ENCODE measurements at places on chromosomes 16 and 17. TPM values are rescaled to one million over a fixed set of nuclear protein-coding genes. Genes with fewer than 3 reads are reported as not detected.

DNA sequence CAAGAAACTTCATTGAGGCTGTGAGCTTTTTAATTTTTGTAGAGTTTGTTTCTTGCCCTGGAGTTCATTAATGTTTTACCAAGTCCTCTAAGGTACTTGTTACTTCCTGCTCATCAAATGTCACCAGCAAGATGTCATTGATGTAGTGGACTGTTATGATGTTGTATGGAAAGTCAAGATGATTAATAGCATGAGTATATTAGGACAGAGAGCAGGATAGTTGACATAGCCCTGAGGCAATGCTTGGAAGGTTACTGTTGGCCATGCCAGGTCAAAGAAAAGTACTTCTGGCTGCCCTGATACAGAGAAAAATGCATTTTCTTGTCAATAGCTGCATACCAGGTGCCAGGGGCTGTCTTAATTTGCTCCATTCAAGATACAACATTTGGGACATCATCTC lies 6.7 kb downstream of the KRTAP1-5 start:
- DNase-seq, result no peak

GRCh38 chr16:16038950-16039349 lies 89.5 kb downstream of the ABCC1 start:
- DNase-seq, result no peak

DNA sequence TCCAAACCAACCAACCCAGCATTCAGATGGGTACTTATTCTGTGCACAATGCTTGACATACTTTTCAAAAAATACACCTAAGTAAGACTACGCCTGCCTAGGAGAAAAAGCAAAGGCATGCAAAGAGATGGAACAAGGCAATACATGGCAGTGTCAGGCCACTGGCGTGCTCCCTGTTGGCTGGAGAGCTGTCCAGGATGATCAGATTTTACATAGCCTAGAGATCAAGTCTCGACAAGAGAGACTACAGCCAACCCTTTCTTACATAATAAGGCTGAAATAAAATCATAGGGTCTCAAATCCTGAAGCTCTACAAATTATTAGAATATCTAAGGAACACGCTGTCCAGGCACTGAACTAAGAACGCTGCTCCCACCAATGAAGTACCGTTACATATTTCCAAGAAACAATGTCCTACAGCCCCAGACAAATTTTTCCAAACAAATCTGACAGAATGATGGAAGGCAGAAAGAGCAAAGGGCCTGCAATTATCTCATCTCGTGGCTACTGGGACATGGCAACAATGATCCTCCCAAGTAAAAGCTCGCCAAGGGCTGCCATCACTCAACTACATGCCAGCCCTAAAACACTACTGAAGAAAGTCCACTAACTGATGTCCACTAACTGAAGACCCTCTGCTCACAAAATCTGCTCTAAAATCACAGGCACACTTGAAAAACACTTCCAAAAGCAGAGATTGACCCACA lies 5.1 kb downstream of the RPS15A start:
- DNase-seq, result no peak

GRCh38 chr17:59807892-59808509 lies 84.7 kb downstream of the TUBD1 start:
- DNase-seq, result no peak

DNA sequence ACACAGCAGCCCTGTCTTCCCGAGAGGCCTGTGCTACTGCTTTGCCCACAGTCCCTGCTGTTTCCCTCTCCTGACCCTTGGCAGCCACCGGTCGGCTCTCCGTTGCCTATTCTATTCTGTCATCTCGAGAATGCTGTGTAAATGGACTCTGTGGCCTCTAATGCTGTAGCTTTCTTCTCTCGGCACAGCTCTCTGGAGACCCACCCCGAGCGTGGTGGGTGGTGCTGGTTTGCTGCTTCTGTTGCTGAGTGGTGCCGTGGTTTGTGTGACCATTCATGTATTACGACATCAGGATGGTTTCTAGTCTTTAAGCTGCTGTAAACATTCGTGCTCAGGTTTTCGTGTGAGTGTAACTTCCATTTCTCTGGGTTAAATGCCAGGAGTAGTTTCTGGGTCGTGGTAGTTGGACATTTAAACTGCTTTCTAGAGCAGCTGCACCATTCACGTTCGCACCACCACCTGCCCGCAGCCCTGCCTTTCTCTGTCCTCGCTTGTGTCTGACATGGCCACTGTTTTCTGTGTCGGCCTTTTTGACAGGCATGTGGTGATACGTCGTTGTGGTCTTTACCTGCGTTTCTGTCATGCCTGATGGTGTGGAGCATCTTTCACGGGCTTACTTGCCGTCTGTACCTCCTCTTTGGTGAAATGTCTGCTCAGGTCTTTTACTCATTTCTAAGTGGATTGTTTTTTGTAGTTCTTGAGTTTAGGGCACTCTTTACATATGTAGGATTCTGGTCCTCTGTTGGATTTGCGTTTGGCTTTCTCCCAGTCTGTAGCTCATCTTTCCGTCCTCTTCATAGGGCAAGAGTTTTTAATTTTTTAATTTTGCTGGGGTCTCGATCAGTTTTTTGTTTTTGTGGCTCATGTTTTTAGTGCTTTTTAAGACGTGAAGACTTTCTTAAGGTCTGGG lies 47.7 kb upstream of the ZNF750 start:
- DNase-seq, result no peak

PRSS21 gene
- total RNA-seq, result not detected

CD300H gene
- not detected for total RNA-seq

CCL8 gene
- 0.42 TPM for total RNA-seq

ZNF19 gene
- 4.2 TPM for total RNA-seq

KCNG4 gene
- not detected for total RNA-seq

LRRC46 gene
- not detected for total RNA-seq
